ENCODE measurements at places on chromosomes 1 and 21. TPM values are rescaled to one million over a fixed set of nuclear protein-coding genes. Genes with fewer than 3 reads are reported as not detected.
A peak's percentile ranks its signal among the peaks of the same experiment; 100 is the strongest.

GRCh38 chr1:24888061-24888970, 41.8 kb downstream of the RUNX3 start:
- DNase-seq, result no peak

- DNase-seq, result peak; percentile 90
Measured at GRCh38 chr21:16587681-16588375, 858.0 kb downstream of the USP25 start.

GRCh38 chr1:210499956-210500355, 171.3 kb downstream of the HHAT start:
- no peak for DNase-seq

GRCh38 chr1:54384918-54385726, 21.1 kb downstream of the SSBP3 start:
- DNase-seq, result peak; percentile 45

DNA sequence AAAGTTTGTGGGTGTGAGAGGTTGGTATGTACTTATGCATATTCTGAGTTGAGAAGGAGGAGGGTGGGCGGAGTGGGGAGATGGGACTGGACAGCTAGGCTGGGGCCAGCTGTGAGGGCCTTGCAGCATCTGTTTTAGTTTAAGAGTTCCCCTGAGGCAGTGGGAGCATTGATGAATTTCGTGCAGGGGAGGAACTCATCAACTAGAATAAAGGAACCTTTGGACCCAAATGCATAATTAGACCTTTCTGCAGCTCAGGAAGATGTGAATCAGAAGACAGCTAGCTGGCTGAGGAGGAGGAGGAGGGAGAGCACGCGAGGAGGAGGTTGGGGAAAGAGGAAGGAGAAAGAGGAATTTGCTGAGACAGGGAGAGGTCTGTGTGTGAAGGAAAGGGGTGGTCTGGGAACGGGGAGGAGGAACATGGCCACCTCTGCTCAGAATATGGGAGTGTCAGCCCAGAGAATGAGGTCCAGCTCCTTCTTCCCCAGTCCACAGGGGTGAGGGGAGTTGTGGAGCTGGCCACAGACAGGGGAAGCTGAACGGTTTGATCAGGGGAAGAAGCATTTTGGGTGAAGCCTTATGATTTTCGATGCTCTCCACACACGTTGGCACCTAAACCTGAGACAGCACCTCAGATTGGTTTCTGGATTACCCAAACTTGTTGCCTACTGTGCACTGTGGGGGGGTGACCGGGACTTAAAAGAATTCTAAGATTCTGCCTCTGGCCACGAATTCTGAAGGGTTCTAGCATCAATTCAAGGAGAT, 27.7 kb downstream of the MYOG start:
- no peak for DNase-seq

DNA sequence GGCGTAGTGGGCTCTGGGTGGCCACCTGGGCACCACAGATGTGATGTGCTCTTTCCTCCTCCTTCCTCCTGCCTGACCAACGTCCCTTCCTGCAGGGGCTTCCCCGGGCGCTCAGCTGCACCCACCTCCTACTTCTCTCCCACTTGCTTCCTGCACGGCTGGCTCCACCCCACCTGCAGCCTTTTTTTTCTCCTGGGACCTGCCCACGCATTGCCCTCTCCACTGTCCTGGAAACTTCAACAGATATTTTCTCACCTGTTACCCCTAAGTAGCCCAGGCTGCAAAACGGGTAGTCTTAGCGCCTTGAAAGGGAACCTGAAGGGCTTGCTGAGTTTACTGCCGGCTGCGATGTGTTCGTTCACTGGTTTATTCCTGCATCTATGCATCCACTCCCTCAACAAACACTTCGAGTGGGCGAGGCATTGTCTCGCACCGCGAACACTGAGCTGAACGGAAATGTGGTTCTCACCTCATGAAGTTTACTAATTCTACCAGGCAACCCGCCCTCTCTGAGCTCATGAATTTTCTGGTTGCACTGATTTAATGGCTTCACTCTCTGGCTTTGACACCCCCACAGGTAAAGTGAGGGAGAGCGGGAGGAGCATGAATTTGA, 23.6 kb downstream of the ZBTB18 start:
- DNase-seq, result no peak

Gene FAM163A
- total RNA-seq, result not detected

All from fibroblast of the aortic adventitia (primary cell).